ENCODE measurements at places on chromosomes 4 and X.

DNA sequence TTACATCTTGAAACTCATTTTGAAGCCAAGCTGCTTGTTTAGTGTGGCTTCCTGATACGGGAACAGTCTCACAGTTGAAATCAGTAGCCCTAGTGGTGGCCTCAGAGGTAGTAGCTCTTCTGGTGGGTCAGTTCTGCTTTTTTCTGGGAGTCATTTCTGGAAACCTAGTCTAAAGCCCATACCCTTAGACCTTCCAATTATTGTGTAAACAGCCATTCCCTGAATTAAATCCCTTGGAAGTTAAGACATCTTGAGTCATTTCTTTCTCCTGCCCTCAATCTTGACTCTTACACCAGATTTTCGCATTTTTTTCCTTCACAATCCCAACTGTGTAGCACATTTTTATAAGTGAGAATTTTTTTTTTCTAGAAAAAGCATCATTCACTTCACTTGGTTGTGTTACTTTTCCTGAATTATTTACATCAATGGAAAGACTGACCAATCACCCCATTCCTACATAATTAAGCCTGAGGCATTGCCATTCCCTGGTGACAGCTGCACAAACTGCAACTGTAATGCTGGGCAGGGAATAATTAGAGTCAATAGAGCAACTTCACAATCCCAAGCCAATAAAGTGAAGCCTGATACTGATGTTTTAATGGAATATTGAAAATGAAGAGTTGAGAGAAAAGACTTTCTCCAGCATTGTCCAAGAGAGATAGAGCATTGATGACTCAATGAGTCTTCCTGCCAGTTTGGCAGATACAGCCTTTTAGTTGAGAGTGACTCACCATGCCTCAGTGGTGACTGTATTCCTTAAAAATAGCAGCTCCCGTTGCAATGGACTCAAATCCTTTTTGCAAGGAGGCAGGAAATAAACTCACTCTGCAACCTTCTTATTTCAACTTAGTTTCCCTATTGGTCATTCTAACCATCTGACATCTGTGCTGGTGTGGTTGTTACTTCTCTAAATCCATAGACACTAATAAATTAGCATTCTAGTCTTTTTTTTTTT is 13.0 kb upstream of the SEPSECS start:
- DNase-seq = peak; percentile 15

GRCh38 chrX:96425200-96425599 is 259.4 kb upstream of the DIAPH2 start:
- DNase-seq = no peak

GRCh38 chr4:15238720-15239119 is 189.1 kb upstream of the C1QTNF7 start:
- DNase-seq = peak; percentile 33

DNA sequence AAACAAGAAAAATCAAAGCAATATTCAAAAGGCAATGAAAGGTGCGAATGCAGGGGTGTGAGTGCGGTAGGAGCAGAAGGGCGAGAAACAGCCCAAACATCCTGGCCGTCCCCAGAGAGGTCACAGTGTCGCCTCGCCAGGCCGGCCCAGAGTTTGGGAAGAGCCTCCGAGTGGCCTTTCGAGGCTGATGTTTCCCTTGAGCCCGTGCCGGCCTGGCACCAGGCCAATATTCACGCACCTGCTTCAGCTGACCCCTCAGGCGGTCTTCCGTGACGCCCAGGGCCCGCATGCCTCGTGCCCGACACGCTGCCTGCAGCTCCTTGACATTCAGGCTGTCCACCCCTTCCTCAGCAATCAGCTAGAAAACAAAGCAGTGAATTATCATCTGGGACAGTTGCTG is 30.6 kb downstream of the LETM1 start:
- no peak for DNase-seq

- no peak for DNase-seq
These were observed 1021.2 kb downstream of the PCDH7 start for GRCh38 chr4:31741326-31741725.

DNA sequence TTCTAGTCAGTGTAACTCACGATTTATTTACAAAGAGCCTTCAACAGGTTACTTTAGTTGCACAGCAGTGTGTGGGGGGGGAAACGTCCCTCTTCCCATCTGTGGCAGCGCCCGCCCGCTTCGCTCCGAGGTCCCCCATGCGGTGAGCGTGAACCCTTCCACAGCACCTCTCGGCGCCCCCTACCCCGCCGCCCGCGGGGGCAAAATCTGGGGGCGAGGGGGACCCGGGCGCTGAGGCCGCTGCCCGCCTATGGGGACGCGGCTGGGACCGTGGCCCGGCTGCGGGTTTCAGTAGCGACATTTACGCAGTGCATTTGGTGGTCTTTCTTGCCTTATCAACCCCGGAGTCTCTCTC is 6.4 kb downstream of the NKX6-1 start:
- DNase-seq = no peak

GRCh38 chrX:129700536-129700935 is 38.2 kb upstream of the XPNPEP2 start:
- no peak for DNase-seq
